ENCODE measurements at places on chromosomes 7 and 10.

DNA sequence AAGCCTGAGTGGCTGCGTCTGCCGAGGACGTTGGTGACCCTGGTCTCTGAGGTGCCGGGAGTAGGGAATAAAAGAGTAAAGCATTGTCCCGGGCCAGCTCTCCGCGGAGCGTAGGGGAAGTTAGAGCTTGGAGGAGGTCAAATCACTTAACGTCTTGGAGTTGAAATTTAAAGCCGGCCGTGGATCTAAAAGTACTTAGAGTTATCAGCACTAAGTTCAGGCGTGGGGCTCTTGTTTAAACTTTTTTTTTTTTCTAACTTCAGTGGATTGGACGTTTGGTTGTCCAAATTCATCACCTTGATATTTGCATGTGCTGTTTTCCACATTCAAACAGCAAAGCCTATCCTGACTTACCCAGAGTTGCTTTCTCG, 700 bp downstream of the NIPSNAP2 start:
- no peak for DNase-seq

GRCh38 chr10:63416376-63416775, 49.4 kb downstream of the JMJD1C start:
- no peak for DNase-seq

- no peak for DNase-seq
Measured at GRCh38 chr7:29077854-29078253, 68.5 kb downstream of the CPVL start.

DNA sequence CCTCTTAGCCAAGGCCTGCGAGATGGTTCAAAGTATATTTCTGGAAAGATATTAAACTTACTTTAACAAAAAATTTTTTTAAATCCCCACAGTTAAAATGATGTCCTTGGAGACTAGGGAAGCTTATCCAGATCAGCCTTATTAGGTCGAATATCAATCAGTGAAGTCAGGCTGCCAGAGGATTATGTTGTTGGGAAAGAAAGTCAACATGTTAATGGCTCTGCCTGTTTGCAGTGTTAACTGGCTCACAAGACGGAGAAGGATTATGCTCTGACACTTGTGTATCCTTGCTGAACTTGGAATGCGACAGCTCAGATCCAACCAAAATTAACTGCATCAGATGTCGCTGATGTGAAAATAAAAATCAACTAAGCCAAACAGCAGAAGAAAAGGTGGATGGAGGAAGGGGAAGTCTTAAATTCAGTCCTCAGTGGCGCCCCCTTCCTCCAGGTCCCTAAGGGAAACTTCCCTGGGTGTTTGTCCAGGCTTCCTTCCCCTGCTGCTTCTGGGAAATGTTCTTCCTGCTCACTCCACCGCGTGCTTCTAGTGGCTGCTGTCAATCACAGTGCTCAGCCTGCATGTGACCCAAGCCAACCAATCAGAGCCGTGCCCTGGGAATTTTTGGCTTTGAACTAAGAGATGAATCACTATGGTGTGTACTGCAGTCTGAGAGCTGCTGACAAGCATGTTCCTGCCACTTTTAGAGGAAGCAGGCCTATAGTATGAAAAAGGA, 690.4 kb upstream of the NRP1 start:
- DNase-seq, result no peak

DNA sequence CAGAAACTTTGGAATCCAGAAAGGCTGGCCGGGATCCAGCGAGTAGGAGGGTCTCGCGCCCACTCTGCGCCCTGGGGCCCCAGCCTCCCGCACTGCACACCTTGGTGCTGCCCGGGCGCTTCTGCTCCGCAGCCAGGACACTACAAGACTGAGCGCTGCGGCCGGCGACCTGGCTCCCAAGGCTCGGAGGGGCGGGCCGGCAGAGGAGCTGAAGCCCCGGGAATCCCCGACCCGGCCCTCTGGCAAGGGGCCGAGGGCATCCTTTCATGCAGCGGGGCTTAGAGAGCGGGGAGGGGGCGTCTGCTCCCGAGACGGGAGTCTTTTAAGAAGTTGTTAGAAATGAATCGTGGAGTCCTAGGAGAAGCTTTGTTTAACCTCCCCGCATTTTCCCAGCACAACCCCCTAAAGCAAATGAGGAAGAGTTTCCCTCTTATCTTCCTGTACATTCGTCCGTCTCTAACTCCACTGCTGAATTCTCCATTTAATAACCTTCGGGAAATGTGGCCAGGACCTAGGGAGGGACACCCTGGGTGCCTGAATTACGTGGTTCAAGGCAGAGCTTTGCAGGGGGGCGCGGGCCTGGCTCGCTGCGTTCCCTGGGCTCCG, 1.1 kb downstream of the VWC2 start:
- DNase-seq, result no peak

- no peak for DNase-seq
Measured at GRCh38 chr7:116271963-116272886, 61.9 kb downstream of the TES start.

DNA sequence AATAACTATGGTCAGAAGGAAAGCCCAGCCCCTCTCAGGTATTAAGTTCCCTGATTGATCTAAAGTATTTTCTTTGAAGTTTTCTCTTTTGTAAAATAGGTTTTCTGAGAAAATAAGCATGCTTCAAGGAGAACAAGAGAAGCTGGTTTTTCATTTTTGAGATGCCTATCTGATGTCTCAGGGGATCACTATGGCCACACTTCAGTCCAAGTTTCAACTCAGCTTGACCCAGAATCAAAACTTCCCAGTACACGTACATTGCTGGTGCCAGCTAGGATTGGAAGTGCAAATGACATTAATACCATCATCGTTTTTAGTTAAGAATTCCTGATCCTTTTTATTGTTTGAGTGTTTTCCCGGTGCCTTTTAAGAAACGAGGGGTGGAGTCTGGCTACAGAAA, 7.2 kb downstream of the ITIH5 start:
- no peak for DNase-seq

GRCh38 chr10:37222046-37222445, 96.6 kb downstream of the ANKRD30A start:
- DNase-seq, result no peak

DNA sequence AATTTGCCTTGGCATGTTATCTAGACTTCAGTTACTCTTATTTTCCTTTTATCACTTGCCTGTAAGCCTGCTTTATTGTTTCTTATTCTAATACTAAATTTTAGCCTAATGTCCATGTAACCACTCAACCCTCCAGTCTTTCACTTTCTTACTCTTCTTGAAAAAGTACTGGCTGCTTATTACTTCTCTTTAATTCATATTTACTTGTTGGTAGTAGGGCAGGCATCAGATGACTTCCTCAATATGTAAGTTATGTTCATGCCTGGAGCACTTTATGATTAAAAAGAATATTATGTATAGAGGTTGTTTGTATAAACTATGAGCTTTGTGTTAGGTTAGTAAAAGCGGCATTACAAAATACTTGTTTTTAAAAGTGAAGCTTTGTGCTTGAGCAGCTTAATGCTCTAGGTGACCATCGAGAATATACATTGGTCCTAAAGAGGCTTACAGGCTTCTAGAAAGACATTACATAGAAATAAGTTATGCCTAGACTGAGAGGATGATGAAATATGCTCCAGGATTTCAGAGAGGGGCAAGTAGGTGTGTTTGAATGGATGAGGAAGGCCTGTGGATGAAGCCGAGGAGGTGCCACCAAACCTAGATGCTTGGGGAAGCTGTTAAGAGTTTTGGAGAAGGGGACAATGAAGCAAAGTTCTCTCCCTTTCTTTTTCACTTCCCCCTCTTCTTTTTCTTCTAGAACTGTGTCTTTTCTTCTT, 207.1 kb upstream of the HDAC9 start:
- DNase-seq, result no peak

GRCh38 chr7:37318541-37318940, 130.1 kb downstream of the ELMO1 start:
- DNase-seq, result no peak

- no peak for DNase-seq
Measured at GRCh38 chr7:130231792-130232191, 24.1 kb downstream of the SSMEM1 start.

DNA sequence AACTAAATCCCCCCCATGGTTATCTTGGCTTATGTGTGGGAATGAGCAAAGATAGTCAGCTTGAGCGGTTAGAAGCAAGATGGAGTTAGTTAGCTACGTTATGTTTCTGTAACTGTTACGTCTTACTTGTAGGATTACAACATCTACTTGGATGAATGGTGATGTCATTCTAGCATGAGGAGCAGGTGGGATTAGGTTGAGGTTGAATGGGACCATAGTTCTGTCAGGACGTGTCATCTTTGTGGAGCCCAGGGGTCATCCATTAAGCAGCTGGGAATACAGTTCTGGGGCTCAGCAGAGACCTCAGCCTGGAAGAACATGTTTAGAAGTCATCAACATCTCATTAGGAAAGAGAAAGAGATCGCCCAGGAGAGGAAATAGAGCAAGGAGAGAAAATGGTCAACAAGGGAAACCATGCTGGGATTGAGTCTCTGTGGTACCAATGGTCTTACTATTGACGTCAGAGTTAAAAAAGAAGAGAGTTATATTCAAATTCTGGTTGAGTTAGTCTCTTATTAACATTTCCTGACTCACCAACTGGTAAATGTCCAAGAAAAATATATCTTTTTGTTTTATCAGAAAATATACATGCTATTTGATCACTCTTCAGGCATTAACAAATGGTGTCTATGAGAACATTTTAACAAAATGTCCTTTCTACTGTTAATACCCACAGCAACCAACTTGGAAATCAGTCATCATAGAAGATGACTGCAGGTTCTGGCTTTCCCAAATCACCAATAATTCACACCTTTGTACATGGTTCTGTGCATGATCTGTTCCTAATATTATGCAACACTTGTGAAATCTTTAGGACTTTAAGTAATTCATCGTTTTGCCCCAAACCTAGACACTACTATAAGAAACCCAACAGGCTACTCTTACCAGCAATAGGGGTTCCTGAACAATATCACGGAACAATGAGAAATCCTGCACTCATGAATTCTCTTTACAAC, 96.9 kb downstream of the KIAA1217 start:
- DNase-seq, result no peak

DNA sequence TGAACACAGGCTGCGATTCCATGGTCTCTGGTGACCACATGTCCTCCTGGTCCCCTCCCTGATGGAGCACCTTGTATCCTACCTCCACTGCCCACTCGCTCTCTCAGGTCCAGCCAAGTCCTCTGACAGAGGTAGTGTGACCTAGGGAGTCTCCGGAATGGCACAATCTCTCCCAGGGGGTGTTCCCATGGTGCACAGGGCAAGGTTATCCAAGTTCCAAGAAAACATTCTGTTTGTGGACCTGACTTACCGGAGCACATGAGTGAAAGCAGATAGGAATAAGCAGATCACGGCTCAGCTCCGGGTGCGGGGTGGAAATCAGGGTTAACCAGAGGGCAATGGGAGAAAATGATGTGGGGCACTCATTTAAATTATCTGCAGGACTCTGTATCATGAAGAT, 45.8 kb upstream of the INSIG1 start:
- no peak for DNase-seq

DNA sequence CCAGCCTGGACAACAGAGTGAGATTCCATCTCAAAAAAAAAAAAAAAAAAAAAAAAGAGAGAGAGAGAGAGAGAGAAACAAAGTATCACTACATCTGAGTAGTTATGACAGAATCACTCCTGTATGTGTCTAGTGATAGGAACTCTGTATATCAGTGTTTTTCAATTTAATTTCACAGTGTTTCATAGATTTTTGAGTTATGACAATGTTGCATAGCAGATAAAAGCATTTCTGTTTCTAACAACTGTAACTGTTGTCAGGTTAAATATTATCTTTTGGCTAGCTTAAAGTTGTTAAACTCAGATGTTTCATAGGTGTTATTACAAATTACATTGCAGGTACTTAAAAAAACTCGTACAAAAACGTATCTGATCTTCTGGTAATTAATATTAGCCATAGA, 60.3 kb downstream of the PLXDC2 start:
- DNase-seq, result no peak

GRCh38 chr7:159027789-159028507, 116.7 kb downstream of the VIPR2 start:
- DNase-seq, result peak; percentile 24

- no peak for DNase-seq
Measured at GRCh38 chr10:3126249-3126648, 46.3 kb downstream of the PITRM1 start.

DNA sequence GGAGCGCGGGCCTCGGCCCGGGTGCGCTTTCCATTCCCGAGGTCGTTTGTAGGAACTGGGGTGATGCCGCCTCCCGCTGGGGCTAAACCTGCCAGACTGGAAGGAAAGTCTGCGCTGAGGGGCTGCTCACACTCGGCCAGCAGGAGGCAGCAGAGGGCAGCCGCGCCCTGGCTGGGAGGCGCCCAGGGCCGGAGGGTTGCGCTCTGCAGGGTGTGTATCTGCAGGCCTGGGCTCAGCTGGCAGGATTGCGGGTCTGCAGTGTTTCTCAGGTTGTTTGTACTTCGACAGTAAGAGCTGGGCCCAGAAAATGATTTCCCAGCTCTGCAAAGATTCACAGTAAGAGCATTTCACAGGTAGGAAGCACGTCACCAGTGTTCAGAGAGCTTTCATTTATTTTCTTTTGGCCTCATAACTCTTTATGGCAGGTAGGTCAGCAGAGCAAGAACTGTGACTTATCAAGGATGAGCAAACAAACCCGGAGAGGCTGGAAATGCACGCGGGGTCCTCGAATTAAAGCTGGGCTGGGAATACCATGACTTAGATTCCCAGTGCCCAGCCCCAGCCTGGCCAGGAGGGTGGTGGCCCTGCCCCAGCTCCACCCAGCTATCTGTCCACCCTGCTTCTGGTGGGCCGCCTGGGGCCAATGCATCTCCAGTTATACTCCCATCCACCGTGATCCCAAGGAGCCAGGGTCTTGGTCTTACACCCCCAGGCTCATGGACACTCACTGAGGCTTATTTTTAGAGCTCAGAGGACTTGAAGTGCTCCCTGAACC, 15.2 kb upstream of the PPP2R2D start:
- peak; percentile 79 for DNase-seq

GRCh38 chr10:91196268-91197048, 24.0 kb upstream of the PCGF5 start:
- no peak for DNase-seq

DNA sequence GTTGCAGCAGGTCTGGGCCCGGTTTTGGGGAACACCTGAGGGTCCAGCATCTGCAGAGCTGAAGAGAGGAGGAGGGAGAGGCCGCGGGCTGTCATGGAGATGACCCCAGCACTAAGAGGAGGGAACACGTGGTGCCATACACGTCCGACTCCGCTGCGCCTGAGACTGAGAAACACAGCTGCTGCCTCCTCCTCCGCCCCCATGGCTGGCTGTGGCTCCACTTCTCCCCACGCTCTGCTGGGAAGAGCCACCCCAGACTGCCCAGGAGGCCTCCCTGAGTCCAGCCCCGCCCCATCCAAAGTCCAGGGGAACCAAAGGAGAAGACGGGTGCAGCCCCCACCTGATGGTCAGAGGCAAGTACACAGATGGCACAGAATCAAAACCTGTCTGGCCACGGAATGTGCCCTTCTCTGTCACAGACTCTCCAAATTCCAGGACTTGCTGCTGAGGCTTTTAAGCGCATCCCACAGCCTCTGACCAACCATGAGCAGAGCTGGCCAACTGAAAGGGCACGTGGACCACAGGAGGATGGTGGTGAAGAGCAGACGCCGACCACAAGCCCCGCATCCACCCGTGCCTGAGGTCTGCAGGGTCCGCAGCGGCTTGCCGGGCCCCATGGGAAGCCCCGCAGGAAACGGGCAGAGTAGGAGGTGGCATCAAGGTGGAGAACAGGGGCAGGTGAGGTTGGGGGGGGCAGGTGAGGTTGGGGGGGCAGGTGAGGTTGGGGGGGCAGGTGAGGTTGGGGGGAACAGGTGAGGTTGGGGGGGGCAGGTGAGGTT, 24.0 kb downstream of the STK32C start:
- no peak for DNase-seq
